ENCODE measurements at places on chromosomes 13 and 19. TPM values are rescaled to one million over a fixed set of nuclear protein-coding genes. Genes with fewer than 3 reads are reported as not detected.
A peak's percentile ranks its signal among the peaks of the same experiment; 100 is the strongest.

CDX2 gene
- total RNA-seq = not detected

DNA sequence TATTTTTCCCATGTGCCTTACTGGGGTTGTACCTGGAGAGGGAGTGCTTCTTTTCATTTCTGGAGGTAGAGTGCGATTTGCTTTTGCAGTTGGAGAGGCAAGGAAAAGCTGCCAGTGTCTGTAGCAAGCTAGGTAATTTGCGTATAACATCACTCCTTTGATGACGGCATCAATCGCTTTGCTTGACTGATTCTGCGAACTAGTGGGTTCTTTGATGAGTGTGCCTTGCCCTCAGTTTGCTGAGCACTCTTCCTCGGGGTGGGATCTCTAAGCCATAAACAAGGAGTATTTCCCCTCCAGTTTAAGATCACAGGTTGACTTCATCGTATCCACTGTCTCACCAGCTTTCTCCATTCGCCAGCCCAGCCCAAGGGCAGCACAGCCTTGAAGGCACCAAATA is 344.5 kb downstream of the KCNRG start:
- no peak overlapping the region for H3K27ac ChIP-seq
- no peaks in the 10 kb centered on the region for H3K36me3 ChIP-seq
- no peak for DNase-seq
- H3K27me3 ChIP-seq = no peaks in the 10 kb centered on the region
- peaks cover 57% of the 10 kb centered on the region for H3K4me1 ChIP-seq

SYNE4 gene
- total RNA-seq = 4.8 TPM

DNA sequence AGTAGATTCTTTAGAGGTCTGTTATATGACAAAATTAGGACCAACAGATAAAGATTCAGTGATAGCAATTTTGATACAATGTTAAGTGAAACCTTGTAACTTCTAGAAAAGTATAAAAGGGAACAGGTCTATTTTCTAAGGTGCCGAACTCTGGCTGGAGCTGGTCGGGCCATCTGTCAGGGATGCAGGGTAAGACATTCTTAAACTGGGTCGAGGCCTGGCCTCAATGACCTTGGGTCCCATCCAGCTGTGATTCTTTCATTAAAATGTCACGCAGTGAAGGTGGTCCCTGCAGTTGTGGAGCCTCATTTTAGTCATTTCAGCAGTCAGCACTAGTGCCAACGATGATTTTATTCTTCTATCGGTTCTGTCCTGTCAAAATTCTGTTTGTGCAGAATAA is 271.9 kb upstream of the SPRY2 start:
- H3K27ac ChIP-seq = no peak overlapping the region
- no peak overlapping the region for H3K4me3 ChIP-seq
- H3K4me1 ChIP-seq = no peaks in the 10 kb centered on the region
- no peak for DNase-seq
- no peaks in the 10 kb centered on the region for H3K27me3 ChIP-seq

DNA sequence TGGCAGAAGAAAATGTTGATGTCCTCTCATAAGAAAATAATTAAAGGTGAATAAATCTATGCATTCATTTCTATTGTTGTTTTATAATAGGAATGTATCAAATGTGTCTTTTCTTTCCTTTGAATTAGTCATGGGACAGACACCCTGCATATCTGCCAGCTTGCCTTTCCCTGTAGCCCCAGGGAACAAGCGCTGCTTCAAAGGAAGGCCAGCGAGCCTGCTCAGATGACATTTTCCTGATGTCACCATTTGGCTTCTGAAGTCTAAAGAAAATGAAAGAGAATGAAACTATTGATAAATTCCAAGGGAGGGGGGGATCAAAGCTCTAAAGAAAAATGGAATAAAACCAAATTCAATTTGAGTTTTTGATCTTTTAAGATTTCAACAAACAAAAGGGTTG is 574.8 kb downstream of the IRS2 start:
- no peaks in the 10 kb centered on the region for H3K4me1 ChIP-seq
- no peak for DNase-seq
- H3K27me3 ChIP-seq = no peaks in the 10 kb centered on the region

DNA sequence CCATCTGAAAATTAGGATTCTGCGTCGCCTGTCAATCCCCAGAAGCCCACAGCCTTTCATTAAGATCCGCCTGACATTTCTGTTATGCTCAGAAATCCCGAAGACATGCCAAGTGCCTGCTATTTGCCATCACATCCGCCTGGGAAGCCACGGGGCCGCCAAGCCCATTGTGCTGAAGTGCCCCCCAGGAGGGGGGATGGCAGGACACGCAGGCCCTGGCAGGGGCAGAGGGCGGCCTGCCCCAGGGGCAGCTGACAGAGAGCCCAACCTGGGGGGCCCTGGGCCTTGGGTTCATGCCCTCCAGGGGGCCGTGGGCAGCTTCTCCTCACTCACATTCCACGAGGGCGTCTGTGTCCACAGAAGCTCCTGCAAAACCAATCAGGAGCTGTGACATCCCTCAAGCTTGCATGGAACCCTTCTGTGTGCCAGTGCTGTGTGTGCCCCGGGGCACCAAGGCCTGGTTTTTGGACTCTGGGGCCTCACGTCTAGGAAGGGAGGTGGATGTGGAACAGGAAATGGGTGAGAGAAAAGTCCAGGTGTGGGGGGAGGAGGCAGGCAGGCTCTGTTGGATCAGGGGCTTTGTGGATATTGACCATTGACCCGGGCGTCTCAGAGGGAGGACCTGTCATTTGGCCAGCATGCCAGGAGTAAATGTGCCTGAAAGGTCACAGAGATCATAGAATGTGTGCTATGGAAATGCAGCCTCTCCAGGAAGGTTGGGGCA is 122.9 kb downstream of the URI1 start:
- H3K4me3 ChIP-seq = no peak overlapping the region
- no peaks in the 10 kb centered on the region for H3K4me1 ChIP-seq
- no peaks in the 10 kb centered on the region for H3K27me3 ChIP-seq
- H3K36me3 ChIP-seq = no peaks in the 10 kb centered on the region

- no peaks in the 10 kb centered on the region for H3K36me3 ChIP-seq
- no peaks in the 10 kb centered on the region for H3K27me3 ChIP-seq
- no peak overlapping the region for H3K27ac ChIP-seq
- H3K4me3 ChIP-seq = no peak overlapping the region
Measured at GRCh38 chr13:76773448-76774094, 112.6 kb downstream of the KCTD12 start.

SYT5 gene
- not detected for total RNA-seq

LGALS7 gene
- not detected for total RNA-seq

HSH2D gene
- 18.8 TPM for total RNA-seq

GRCh38 chr19:18312092-18312534 is 10.8 kb downstream of the LSM4 start:
- no peak for DNase-seq
- H3K27ac ChIP-seq = no peak overlapping the region
- peaks cover 20% of the 10 kb centered on the region for H3K4me1 ChIP-seq
- H3K4me3 ChIP-seq = no peak overlapping the region

GRCh38 chr19:55456347-55456746 is 5.1 kb downstream of the ISOC2 start:
- peaks cover 22% of the 10 kb centered on the region for H3K4me1 ChIP-seq
- no peak overlapping the region for H3K4me3 ChIP-seq
- no peak overlapping the region for H3K27ac ChIP-seq
- DNase-seq = peak; percentile 29

GRCh38 chr19:44755219-44755618 is 6.7 kb downstream of the BCL3 start:
- peaks cover 32% of the 10 kb centered on the region for H3K36me3 ChIP-seq
- H3K27me3 ChIP-seq = no peaks in the 10 kb centered on the region
- DNase-seq = no peak
- H3K4me1 ChIP-seq = peaks cover 57% of the 10 kb centered on the region

PEAK3 gene
- total RNA-seq = 0.11 TPM

- no peak within 1 kb of the TSS for H3K27ac ChIP-seq
- H3K36me3 ChIP-seq = no peaks in the 10 kb centered on the region
- peaks cover 4% of the 10 kb centered on the region for H3K27me3 ChIP-seq
- H3K4me3 ChIP-seq = no peak within 1 kb of the TSS
- no peak for DNase-seq
Measured at GRCh38 chr13:110306960-110307766, at the start of the genes COL4A1 and COL4A2. COL4A1 (minus strand) TSS chr13:110307157; CDS start chr13:110307027, 130 bp downstream. COL4A2 (plus strand) TSS chr13:110307284; CDS start chr13:110307904, 620 bp downstream.

- H3K4me1 ChIP-seq = peaks cover 15% of the 10 kb centered on the region
- H3K27ac ChIP-seq = no peak overlapping the region
- peaks cover 42% of the 10 kb centered on the region for H3K27me3 ChIP-seq
Measured at GRCh38 chr19:55173186-55173713, 6.8 kb upstream of the DNAAF3 start.

- H3K27me3 ChIP-seq = no peaks in the 10 kb centered on the region
- no peaks in the 10 kb centered on the region for H3K4me1 ChIP-seq
- no peak overlapping the region for H3K27ac ChIP-seq
- DNase-seq = no peak
- H3K36me3 ChIP-seq = peaks cover 71% of the 10 kb centered on the region
Measured at GRCh38 chr19:7440188-7440975, 48.5 kb downstream of the PEX11G start.

DNA sequence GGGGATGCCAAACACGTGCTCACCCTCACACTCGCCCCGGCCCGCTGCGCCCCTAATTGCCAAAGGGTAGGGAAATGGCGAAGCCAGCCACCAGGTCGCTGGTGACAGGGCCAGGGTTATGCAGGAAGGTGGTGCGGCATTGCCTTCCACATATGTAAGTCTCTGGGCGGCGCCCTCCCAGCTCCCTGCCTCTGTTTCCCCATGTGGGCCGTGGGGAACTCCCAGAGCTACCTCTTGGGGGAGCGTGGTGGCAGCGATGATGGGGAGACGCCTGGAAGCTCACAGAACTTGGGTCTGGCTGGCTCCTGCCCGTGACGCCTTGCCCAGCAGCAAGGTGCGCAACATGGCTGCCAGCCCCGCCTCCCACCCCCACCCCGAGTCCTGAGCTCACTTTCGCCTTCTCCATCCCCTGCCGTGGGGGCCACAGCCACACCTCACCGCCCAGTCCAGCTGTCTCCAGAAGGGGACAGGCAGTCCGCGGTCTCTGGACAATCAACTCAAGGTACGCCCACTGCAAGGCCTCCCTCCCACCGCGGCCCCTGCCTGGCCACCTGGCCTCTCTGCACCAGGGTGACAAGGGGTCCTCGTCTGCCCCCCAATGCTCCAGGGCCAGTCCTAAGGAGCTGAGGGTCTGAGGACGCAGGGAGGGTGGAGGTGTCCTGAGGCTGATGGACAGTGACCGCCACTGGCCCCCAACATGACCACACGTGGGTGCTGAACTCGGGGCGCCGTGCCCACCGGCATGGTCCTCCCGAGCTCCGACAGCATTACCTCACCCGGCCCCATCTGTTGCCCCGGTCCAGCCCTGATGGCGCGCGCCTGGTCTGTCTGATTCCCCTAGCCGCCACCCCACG is 6.6 kb downstream of the C19orf25 start:
- H3K4me3 ChIP-seq = no peak overlapping the region
- no peak overlapping the region for H3K27ac ChIP-seq
- H3K27me3 ChIP-seq = no peaks in the 10 kb centered on the region
- no peaks in the 10 kb centered on the region for H3K36me3 ChIP-seq
- peaks cover 40% of the 10 kb centered on the region for H3K4me1 ChIP-seq

- peak overlapping the region; percentile 47 for H3K4me3 ChIP-seq
- H3K27me3 ChIP-seq = peaks cover 15% of the 10 kb centered on the region
- H3K27ac ChIP-seq = no peak overlapping the region
- DNase-seq = no peak
- H3K36me3 ChIP-seq = no peaks in the 10 kb centered on the region
- H3K4me1 ChIP-seq = peaks cover 40% of the 10 kb centered on the region
Measured at GRCh38 chr19:48493718-48494401, 17.8 kb downstream of the LMTK3 start.

CGB1 gene
- total RNA-seq = not detected

- H3K27ac ChIP-seq = no peak overlapping the region
- no peak overlapping the region for H3K4me3 ChIP-seq
- no peaks in the 10 kb centered on the region for H3K27me3 ChIP-seq
- no peaks in the 10 kb centered on the region for H3K36me3 ChIP-seq
Measured at GRCh38 chr19:6967967-6968366, 53.3 kb downstream of the MBD3L2B start.

- no peak overlapping the region for H3K4me3 ChIP-seq
- no peak overlapping the region for H3K27ac ChIP-seq
- H3K36me3 ChIP-seq = no peaks in the 10 kb centered on the region
- H3K4me1 ChIP-seq = peaks cover 22% of the 10 kb centered on the region
- no peak for DNase-seq
Measured at GRCh38 chr13:20456737-20457136, 68.9 kb downstream of the CRYL1 start.

GRCh38 chr19:11418094-11418548 is 993 bp downstream of the RGL3 start:
- H3K27me3 ChIP-seq = peaks cover 32% of the 10 kb centered on the region
- no peak for DNase-seq
- no peak overlapping the region for H3K4me3 ChIP-seq
- H3K36me3 ChIP-seq = no peaks in the 10 kb centered on the region

SOX21 gene
- not detected for total RNA-seq
